ENCODE measurements at places on chromosomes 5 and 9.

DNA sequence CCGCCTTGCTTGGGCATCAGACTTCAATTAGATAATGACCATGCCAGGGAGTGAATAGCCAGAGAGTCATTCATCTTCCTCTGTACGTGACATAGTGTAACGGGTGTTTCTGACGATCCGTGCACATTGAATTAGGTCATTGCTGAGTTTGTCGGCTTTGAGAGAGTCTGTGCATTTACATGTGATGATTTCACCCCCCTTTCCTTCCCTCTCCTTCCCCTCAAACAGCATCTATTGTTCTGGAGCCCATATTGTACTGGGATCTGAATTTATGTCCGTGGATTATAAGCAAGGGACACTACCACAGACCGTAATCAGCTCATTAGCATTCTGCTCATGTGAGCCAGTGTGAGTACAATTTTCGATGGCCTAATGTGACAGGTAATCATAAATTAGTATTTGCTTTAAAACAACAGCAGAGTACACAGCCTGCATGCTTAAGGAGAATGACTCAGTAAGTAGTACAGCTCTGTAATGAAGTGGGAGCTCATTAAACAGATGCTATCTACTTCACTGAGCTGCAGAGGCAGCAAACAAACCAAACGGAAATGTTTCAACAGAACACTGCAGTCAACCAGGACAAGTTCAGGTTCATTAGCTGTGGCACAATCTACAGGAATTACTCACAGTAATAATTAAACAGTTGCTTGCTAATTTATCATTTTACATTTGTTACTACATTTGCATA is 302.1 kb downstream of the CSNK1G3 start:
- no peak for DNase-seq

GRCh38 chr9:111037708-111038330 is 451 bp downstream of the LPAR1 start:
- DNase-seq, result no peak

DNA sequence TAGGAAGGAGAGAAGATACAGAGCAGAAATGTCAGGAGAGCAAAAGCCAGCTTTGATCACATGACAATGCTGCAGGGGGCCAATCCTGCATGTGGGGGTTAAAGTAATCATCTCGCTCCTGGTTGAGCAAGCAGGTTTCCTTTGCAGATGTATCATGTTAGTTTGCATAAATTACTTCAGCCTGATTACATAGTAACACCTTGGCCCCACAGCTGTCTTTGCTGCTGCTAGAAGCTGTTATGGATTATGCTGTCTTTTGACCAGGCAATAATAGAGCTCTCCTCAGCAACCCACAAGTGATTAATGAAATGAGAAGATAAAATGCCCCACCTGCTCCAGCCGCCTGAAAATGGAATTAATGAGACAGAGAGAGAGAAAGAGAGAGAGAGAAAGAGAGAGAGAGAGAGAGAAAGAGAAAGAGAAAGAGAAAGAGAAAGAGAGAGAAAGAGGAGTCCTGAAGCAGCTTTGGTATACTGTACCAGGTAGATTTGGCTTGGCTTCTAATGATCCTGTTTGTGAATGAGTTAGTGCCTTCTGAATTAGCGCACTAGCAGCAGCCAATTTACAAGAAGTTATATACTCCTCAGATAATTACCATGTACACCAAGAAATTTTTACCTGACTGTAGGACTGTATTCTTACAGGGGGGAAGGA is 174.3 kb upstream of the RORB start:
- no peak for DNase-seq

DNA sequence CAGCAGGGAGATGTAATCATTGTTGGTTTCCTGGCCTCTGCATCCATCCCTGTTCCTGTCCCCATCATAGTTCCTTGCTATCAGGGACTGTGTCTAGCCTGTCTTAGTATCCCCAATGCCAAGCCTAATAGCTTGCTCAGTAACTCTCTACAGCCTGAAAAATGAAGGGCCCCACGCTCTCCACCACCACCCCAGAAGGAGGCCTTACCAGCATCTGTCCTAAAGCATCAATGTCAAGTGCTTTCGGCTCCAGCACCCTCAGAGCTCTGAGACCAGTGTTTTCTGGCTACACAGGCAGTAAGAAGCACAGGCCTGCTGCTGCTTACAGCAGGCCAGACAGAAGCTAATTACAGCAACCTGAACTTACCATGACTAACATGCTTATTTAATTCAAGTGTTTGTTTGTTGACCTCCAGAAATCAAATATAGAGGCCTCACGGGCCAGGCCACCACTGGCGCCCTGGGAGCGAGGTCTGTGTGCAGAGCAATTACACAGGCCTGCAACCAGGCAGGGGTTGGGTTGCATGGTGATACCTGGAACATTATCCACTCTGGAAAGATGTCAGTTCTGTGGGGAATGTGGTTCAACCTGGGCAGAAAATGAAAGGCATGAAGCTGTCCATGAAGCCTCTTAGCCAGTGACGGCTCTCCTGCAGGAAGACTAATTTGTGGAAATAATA is 124.3 kb downstream of the SLC1A3 start:
- DNase-seq, result no peak
